ENCODE measurements at places on chromosomes 7 and 10.

GRCh38 chr7:18445916-18446520 is 49.5 kb upstream of the HDAC9 start:
- DNase-seq: no peak
- H3K4me1 ChIP-seq: no peaks in the 10 kb centered on the region
- H3K4me3 ChIP-seq: no peak overlapping the region
- H3K27ac ChIP-seq: no peak overlapping the region
- no peaks in the 10 kb centered on the region for H3K27me3 ChIP-seq

DNA sequence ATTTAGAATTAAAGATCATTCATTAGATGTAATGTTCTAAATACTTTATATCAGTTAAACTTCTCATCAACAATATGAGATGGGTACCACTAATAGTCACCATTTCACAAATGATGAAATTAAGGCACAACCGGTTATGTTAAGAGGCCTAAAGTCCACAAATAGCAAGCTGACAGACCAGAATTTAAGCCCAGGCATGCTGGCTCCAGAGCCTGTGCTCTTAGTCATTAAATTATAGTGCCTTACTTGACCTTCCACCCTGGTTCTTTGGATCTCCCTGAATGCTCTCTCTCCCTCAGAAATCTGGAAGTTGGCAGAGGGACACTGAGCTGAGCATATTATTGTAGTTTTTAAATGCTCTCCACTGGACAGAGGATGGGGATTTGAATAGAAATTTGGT is 3.6 kb downstream of the LIPN start:
- no peaks in the 10 kb centered on the region for H3K36me3 ChIP-seq
- H3K4me3 ChIP-seq: no peak overlapping the region
- no peak for DNase-seq
- peaks cover 5% of the 10 kb centered on the region for H3K4me1 ChIP-seq
- no peaks in the 10 kb centered on the region for H3K27me3 ChIP-seq

DNA sequence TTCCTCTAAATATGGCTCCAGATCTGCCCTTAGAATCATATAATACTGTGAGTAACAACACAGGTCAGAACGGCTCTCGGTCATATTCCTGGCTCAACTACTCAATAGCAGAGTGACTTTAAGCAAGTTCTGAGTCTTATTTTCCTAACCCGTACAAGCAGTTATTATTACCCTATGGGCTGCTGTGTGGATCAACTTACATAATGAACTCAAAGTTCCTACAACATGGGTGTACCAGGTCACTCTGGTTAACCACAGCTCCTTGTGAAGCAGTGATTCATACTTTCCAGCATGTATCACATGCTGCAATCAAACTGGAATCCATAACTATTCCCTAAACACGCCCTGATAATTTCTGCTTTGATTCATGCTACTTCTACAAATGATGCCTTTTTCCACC is 107.3 kb downstream of the LRRN3 start:
- DNase-seq: no peak
- no peaks in the 10 kb centered on the region for H3K27me3 ChIP-seq
- no peak overlapping the region for H3K4me3 ChIP-seq
- no peaks in the 10 kb centered on the region for H3K4me1 ChIP-seq
- no peak overlapping the region for H3K27ac ChIP-seq

- peaks cover 48% of the 10 kb centered on the region for H3K4me1 ChIP-seq
- no peak overlapping the region for H3K4me3 ChIP-seq
- H3K27ac ChIP-seq: peak overlapping the region; percentile 92
- H3K27me3 ChIP-seq: no peaks in the 10 kb centered on the region
Observed at GRCh38 chr10:119495545-119495944, 47.0 kb downstream of the RGS10 start.

- no peak overlapping the region for H3K27ac ChIP-seq
- H3K27me3 ChIP-seq: peaks cover 1% of the 10 kb centered on the region
- peaks cover 2% of the 10 kb centered on the region for H3K36me3 ChIP-seq
- DNase-seq: no peak
- H3K4me3 ChIP-seq: no peak overlapping the region
Observed at GRCh38 chr7:121494516-121494915, 98.4 kb upstream of the FAM3C start.

DNA sequence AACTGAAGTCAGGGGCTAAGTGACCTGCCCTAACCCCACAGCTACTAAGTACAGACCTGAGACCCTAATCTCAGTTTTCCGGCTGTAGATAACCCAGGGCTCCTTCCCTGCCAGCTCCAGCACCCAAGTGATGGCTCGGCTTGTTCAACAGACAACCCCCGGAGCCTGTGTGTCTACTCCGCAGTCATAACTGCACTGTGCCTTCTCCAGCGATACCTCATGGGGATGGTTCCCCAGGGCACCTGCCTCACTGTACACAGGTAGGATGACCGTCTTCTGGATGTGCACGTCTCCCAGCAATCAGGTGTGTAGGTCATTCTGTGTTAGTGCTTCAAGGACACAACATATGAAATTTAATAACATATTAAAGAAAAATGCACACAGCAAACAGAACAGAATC is 37.1 kb downstream of the CPXM2 start:
- peak; percentile 10 for DNase-seq
- H3K27me3 ChIP-seq: peaks cover 16% of the 10 kb centered on the region
- no peaks in the 10 kb centered on the region for H3K4me1 ChIP-seq
- H3K27ac ChIP-seq: no peak overlapping the region
- H3K4me3 ChIP-seq: no peak overlapping the region

DNA sequence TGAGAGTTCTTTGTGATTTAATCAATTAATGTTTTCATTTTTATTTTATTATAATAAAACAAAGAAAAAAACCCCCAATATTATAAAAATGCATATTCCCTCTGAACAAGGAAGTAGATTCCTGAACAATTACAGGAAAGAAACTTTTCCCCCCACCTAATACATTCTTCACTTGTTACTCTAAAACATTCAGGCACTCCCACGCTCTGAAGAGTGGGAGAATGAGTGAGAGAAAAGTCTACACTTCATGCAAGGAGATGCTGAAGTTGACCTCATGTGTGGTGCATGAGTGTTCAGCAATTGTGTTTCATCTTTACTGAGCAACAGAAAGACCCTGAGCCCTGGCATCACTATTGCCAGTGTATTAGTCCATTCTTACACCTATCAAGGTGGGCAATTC is 244.2 kb upstream of the IGFBP3 start:
- H3K4me1 ChIP-seq: no peaks in the 10 kb centered on the region
- no peak overlapping the region for H3K27ac ChIP-seq
- H3K4me3 ChIP-seq: no peak overlapping the region
- H3K27me3 ChIP-seq: no peaks in the 10 kb centered on the region
- no peaks in the 10 kb centered on the region for H3K36me3 ChIP-seq

- no peak overlapping the region for H3K27ac ChIP-seq
- peaks cover 21% of the 10 kb centered on the region for H3K27me3 ChIP-seq
- no peak for DNase-seq
- H3K36me3 ChIP-seq: peaks cover 6% of the 10 kb centered on the region
- H3K4me3 ChIP-seq: no peak overlapping the region
Observed at GRCh38 chr10:113515161-113515560, 37.7 kb upstream of the HABP2 start.

Measured in naive thymus-derived CD8-positive, alpha-beta T cell (primary cell).